ENCODE measurements at places on chromosomes 13 and 19.

DNA sequence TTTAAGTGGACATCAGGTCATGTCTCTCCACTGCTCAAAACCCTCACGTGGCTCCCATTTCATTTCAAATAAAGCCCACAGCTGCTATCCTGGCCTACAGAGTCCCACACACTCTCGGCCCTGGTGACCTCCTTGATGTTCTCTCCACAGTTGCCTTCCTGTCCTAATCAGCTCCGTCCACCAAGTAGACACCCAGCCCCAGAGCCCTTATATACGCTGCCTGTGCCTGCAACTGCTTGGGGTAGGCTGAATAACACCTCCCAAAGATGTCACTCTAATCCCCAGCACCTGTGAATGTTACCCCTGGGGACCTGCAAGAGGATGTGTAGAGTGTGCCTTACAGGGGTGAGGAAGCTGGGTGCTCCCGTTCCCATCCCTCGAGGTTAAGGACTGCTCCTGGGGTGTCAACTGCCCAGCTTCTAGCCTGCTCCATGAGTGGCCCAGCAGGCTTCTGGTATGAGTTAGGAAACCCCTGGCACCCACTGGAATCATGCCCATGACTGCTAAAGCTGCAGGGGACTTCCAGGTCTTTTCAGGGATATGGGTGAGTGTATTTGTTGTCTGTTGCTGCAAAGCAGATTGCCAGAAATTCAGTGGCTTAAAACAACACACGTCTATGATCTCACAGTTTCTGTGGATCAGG, 6.0 kb downstream of the FAM187B start:
- DNase-seq, result peak; percentile 2

DNA sequence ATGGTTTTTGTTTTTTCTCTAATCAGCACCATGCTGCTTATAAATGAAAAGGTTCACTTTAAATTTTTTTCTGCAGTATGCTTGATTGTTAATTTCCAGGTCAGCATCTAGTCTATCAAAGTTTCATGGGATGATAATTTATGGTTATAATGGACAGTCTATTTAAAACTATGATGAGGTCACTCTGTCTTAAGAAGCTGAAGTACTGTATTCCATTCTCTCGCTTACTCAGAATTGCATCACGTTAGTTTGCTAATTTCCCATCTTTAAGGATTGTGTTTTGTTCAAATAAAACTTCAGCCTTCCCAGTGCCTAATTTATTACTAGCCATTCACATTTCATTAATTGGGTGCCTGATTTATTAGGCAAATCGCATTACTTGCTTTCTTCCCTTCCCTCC, 94.3 kb downstream of the GPC6 start:
- no peak for DNase-seq

GRCh38 chr13:89603187-89603586, 1744.3 kb upstream of the MIR17HG start:
- DNase-seq, result no peak

GRCh38 chr13:84297251-84297650, 415.0 kb upstream of the SLITRK1 start:
- no peak for DNase-seq

DNA sequence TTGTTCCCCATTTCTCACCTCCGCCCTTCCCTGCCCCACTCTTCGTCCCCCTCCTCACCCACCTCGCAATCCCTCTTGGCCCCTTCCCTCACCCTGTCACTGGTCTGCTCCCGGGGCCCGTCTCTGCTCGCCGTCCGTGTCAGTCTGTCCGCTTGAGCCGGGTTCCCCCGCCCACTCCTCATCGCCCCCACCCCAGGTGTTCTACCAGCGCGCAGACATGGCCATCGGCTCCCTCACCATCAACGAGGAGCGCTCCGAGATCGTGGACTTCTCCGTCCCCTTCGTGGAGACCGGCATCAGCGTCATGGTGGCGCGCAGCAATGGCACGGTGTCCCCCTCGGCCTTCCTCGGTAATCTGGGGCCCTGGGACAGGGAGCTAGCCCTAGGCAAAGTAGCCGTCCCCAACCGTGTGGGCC, 22.3 kb downstream of the GRIN2D start:
- no peak for DNase-seq

Measured in GM10248 (cell line).